Dermis microvascular lymphatic vessel endothelial cell (primary cell): ENCODE measurements at places on chromosomes 13 and 19.

GRCh38 chr13:33109271-33109697, 93.1 kb downstream of the KL start:
- DNase-seq, result no peak

DNA sequence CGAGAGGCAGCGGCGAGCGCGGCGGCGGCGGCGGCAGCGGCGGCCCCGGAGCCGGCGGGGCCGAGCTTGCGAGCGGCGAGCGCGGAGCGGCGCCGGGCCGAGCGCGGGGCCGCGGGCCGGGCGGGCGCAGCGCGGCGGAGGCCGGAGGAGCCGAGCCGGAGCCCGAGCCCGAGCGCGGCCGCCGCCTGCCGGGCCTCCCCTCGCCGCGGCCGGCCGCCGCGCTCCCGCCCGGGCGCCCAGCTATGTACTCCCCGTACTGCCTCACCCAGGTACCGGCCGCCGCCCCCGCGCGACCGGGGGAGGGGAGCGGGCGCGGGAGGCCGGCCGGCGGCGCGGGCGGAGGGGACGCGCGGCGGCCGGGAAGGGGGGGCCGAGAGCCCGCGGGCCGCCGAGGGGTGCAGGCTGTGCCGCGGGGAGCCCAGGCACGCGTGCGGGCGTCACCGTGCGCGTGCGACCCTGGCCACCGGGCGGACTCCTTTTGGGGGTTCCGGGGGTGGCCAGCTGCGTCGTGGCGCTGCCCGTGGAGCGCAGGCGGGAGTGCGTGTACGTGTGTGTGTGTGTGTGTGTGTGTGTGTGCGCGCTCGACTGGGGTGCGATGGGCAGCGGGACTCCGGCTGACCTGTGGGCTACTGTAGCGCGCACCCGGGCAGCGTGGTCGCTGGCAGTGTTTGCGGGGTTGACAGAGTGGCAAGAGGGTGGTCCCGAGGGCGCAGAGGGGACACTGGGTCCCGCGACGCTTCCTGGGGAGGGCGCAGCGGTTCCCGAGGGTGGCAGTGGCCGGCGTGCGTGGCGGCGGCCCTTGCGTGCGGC, 526 bp downstream of the NFIX start:
- DNase-seq, result peak; percentile 38

DNA sequence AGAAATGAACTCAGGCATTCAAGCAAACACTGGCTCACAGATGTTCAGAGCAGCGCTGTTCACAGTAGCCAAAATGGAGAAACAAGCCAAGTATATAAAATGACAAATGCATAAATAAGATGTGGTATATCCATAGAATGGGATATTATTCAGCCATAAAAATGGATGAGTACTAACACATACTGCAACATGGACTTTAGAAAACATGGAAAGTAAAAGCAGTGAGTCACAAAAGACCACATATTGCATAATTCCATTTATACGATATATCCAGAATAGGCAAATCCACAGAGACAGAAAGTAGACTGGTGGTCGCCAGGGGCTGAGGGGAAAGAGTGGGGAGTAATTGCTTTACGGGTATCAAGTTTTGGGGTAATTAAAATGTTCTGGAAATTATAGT, 6.6 kb downstream of the ZNF837 start:
- DNase-seq, result no peak

DNA sequence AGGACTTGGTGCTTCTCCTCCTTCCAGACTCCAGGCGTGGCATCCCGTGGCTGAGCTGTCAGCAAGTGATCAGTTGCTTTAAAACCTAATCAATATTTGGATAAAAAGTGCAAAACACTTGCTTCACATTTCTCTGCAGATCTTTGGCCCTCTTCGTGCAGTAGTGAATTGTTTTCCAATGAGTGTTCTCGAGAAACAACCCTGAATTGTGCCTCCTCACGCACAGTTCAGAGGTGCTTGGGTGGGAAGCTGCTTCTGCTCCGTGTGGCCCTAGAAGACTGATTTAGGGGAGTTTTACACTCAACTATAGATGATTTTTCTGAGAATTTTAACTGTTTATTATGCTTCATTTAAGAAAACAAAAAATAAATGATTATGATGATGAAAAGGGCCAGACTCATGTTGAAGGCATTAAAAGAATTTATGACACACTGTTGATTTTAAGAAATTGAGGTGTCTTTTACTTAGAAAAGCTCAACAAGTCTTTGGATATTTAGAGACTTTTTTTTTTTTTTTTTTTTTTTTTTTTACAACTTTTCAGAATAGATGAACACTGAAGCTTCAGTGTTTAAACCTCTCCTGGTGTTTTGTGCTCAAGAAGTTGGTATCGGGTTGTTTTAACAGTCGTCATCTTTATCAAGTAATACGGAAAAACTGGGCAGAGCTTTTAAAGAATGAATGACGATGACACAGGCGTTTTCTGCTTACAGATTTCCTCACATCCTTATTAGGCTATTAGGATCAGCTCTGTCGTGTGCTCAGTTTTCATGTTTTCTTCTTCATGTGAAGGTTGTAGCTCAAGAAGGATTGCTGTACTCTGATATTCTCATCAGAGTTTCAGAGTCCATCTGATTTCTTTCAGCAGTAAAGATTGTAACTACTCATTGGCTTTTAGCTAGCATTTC, 39.5 kb upstream of the TEX29 start:
- no peak for DNase-seq

DNA sequence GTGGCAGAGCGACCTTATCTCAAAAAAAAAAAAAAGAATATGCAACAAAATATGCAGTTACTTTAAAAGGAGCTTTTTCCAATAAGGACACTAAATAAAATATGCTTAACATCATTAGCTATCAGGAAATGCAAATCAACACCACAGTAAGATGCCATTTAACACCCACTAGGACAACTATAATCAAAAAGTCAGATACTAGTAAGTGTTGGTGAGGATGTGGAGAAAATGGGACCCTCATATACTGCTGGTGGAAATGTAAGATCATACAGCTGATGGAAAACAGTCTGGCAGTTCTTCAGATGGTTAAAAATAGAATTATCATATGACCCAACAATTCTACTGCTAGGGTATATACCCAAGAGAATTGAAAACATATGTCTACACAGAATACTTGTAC, 24.5 kb upstream of the AKT2 start:
- no peak for DNase-seq
